ENCODE measurements at places on chromosomes 2 and 18.

DNA sequence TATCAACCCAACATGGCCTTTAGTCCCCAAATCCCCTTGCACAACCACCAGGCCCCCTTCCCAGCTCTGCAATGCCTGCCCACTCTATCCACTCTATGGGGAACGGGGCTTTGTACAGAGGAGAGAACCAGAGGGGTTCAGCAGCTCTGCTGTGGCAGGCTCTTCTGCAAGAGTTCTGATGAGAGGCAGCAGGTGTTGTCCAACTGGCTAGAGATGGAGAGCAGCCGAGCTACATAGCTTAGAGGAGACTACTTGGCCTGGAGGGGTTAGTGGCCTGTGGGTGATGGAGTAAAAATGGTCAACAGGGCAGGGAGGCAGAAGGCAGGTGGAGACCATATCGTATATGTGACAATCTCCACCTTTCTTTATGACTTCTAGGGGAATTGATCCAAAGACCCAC is 103.0 kb downstream of the QPCT start:
- no peak for DNase-seq

- DNase-seq, result no peak
Observed at GRCh38 chr18:48213791-48214190, 195.4 kb downstream of the ZBTB7C start.

DNA sequence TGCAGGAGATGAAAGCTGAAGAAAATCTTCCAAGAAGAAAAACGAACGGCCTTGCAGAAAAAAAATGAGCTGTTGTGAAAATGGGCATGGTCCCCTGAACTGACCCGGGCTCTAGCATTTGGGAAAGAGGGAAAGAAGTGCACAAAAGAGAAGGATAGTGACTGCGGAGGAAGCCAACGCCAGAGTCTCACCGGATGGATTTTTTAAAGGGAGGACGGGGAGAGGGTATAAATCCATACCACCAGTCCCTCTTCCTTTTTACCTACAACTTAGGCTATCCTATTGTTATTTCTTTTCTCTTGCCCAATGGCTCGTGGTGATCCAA is 601 bp downstream of the WDR35 start:
- DNase-seq, result no peak

DNA sequence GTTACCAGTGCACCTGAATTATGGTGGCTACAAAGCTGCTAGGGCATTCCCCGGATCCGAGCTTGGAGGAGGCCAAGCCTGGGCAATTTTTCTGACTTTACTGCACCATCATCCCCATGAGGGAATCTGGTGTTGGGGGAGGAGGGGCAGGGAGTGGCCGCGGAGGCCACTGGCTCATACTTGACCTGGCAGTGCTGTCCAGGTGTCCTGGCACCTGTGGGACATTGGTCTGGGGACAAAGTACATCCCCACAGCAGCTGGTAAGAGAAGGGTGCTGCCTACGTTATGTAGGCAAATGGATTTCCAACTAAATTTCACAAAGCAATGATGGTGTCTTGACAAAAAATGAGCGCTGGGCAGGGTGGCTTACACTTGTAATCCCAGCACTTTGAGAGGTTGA is 48.3 kb downstream of the KLHL29 start:
- DNase-seq, result no peak

GRCh38 chr18:63175264-63175663 is 144.3 kb downstream of the BCL2 start:
- no peak for DNase-seq

GRCh38 chr2:46545015-46545839 is 65.9 kb downstream of the TMEM247 start:
- DNase-seq, result no peak

DNA sequence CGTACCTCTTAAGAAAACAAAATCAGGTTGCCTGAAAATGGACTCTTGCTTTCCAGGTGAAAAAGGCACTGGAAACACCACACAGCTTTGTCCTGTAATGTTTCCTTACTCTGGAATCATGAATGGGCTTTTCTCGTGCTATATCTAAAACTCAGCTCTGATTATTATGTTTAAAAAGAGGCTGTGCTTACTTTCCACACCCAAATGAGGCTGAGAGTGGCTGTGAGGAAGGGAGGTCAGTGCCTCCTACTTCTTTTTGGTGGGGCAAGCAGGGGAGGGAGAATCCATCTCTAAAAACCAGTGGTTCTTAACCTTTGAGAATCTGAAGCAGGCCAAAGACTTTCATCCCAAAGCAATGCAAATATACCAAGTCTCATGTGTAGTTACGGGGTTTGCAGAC is 148.6 kb downstream of the FAM210A start:
- DNase-seq, result no peak

- no peak for DNase-seq
Observed at GRCh38 chr2:38245114-38245641, 131.9 kb downstream of the ATL2 start.

DNA sequence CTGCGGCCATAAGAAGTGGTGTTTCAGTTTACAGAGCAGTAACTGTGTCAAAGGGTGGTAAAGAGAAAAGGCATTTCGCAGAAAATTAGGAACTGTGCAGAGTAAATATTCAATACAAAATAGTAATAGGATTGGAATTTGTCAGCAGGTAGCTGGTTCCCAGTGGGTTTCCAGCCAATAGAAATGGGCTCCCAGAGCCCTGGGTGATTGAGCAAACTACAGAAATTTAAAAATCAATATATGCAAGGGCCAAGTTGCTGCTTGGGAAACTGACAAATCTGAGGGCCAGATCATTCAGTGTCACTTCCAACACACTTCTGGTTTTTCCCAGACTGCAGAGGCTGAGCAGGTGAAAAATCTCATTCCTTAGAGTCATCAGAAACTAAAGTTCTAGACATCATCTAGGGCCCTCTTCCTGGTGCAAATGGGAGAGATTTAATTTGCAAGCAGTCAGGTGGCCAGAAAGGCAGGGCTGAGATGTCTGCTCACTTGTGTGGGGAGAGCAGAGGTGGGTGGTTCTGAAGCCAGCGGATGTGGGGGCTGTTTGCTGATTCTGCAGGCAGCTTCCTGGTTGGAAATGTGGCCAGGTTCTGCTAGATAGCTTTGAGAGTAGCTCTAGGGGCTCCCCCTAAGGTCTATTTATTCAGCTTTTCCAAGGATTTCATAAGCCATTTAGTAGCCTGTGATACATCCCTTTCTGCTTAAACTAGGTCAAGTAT is 182.4 kb downstream of the NCK2 start:
- DNase-seq, result no peak

- DNase-seq, result no peak
Observed at GRCh38 chr2:70088598-70089219, 1.4 kb downstream of the PCBP1 start.

DNA sequence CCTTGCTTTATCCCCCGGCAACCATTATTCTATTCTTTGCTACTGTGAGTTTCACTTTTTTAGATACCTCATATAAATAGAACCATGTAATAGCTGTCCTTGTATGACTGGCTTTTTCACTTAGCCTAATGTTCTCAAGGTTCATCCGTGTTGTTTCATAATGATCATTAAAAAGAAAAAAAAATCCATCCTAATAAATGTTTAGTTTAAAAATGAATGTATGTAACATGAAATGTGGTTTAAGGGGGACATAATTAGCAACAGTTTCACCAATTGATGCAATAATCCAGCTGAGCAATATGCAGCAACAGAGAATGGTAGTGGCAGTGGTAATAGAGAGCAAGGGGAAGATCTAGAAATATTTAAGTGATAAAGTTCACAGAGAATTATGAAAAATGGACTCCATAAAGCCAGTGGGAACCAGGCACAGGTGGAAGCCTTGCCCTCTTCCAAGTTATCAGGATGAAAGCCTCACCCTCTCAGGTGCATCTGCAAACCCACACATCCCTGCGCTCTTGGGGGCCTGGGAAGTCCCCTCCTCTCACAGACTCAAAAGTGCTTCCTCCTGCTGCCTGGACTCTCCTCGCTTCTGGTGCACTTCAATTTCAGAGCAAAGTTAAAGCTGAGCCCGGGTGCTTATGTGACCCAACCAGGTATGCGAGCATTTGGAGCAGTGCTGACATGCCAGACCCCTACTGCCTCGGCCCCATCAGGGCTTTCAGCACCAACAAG is 1403.3 kb upstream of the SLC39A10 start:
- no peak for DNase-seq

DNA sequence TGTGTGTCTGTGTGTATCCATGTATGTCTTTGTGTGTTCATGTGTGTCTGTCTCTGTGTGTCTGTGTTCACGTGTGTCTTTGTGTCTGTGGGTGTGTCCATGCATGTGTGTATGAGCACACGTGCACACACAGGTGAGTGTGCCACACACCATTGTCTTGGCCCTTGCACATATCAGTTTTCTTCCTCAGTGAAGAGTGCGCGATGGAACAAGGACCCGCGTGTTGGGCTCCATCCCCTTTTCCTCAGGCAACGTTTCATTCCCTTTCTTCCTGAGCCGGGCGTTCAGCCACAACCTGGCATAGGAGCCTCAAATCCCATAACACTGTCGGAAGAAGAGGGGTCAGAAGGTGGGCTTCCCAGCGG is 74.3 kb downstream of the PTGR3 start:
- DNase-seq, result no peak

DNA sequence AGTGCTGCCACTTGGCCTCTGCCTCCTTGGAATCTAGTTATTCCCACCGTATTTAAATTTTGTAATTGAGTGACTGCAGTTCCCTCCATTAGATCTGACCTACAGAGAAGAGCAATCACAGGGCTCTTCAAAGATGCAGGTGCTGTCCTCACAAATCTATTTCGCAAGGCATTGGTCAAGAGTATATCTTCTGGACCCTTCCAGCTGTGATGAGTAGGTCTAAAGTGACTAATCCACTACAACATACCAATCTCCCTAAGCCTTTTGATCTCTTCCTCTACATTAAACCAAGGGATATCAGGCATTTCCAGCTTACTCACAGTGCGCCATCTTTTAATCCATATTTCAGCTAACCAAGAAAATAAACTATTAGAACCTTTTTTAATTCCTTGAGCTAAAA is 65.1 kb upstream of the COL3A1 start:
- no peak for DNase-seq

DNA sequence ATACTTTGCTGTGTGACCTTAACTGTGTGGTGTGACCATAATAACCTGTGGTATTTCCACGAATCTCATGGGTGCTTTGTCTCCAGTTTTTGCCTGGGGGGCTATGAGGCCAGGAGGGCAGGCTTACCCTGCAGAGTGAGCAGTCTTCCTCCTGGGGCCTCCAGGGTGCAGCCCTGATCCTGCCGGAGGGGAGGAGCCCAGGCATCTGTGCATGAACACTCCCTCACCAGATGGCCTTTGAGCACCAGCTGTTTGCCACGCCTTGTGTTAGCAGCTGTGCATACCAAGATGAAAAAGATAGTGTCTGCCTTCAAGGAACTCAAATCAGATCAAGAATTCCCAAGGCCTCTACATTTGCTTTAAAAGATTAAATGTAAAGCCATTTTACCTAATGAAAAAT is 75.0 kb upstream of the RBM44 start:
- DNase-seq, result no peak

GRCh38 chr2:31748041-31748440 is 167.3 kb upstream of the SRD5A2 start:
- no peak for DNase-seq

GRCh38 chr2:234768608-234769196 is 183.1 kb upstream of the SH3BP4 start:
- no peak for DNase-seq

DNA sequence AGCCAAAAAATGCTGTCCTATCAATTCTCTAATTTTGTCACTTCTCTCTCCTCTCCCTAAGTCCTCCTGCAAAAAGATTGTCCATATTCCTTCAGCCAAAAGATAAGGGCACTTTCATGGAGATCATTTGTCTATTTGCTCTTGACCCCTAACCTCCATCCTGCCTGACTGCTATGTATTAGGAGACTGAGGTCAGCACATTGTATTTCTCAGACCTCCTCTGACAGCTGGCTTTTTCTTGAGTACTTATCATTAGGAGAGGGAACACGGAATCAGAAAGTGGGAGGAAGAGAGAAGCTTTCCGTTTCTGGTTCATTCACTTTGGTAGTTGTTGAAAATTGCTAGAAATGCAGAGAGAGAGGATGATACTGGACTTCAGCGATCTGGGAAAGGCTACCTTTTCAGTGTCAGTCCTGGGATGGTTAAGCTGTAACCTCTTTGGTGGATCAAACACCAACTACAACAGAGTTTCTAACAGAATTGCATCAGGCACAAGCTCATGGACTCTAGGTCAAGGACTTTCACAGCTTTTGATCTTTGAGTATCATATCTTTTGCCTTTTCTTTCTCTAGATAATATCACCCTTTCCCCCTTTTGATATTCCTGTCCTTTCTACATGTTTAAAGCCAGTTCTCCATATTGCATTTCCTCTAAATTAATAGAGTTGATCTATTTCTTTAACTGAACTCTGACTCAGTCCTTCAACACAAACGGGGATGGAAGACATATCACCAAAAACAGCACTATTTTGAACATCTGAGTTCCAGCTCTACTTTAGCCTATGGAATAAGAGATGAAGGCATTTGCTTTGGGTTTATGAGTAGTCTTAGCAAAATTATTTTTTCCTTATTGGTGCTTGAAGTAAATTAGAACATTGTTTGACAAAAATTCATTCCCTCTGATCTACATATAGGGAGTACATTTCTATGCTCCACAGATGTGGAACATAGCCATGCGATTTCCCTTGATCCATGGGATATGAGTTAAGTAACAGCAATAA is 63.3 kb upstream of the KYNU start:
- no peak for DNase-seq

DNA sequence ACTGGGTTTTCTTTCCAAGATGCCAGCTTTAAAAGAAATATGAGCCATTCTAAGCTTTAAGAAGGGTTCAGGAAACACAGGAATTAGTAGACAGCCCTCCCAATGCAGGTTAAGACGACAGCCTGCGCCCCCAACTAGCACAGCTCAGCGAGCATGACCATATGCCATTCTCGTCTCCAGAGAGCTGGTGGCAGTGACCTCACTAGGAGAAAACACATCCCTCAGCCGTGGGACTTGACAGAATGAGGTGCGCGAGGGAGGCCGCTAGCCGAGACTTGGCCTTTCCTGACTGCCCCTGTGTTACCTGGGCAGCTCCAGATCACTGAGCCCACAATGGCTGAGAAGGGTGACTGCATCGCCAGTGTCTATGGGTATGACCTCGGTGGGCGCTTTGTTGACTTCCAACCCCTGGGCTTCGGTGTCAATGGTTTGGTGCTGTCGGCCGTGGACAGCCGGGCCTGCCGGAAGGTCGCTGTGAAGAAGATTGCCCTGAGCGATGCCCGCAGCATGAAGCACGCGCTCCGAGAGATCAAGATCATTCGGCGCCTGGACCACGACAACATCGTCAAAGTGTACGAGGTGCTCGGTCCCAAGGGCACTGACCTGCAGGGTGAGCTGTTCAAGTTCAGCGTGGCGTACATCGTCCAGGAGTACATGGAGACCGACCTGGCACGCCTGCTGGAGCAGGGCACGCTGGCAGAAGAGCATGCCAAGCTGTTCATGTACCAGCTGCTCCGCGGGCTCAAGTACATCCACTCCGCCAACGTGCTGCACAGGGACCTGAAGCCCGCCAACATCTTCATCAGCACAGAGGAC is 103.9 kb downstream of the MAPK4 start:
- no peak for DNase-seq

GRCh38 chr18:9000733-9001132 is 101.8 kb upstream of the NDUFV2 start:
- no peak for DNase-seq

- no peak for DNase-seq
Observed at GRCh38 chr2:199679883-199680282, 171.1 kb downstream of the FTCDNL1 start.
